ENCODE measurements at places on chromosomes 7 and 10.

GRCh38 chr10:13485623-13486022 is 43.2 kb downstream of the BEND7 start:
- no peak for DNase-seq

- DNase-seq = no peak
Observed at GRCh38 chr10:62266611-62267010, 2.0 kb downstream of the RTKN2 start.

- DNase-seq = no peak
Observed at GRCh38 chr10:73433538-73433867, at the start of gene MSS51. Gene MSS51 (minus strand): TSS chr10:73433561. CDS start chr10:73428284, 5,277 bp downstream.

DNA sequence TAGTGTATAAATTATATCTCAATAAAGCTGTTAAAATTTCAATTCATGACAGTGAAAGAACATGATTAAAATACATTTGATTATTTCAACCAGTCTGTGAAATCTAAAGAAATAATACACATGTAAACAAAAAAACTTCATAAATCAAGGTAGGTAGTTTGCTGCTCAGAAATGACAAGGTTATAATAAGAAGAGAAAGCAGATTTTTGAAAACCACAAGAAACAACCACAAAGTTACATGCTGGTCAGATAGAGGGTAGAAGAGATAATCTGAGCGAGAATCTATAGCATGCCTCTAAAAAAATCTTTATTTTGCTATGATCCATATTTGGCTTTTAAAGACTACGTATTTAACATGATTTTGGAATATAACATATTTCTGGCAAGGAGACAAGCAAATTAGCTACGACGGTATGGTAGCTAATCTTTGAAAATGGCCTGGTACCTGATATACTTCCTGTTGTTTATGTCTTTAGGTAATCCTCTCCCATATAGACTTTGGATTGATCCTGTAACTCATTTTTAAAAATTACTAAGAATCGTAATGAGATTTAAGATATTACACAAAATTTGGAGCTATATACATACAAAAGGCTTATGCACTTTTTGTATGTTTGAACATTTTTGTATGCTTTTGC is 23.5 kb upstream of the VCL start:
- DNase-seq = no peak

GRCh38 chr7:73841689-73842066 is 638 bp downstream of the METTL27 start:
- no peak for DNase-seq

- DNase-seq = peak; percentile 74
Observed at GRCh38 chr7:86939197-86939814, 120.1 kb downstream of the ELAPOR2 start.

DNA sequence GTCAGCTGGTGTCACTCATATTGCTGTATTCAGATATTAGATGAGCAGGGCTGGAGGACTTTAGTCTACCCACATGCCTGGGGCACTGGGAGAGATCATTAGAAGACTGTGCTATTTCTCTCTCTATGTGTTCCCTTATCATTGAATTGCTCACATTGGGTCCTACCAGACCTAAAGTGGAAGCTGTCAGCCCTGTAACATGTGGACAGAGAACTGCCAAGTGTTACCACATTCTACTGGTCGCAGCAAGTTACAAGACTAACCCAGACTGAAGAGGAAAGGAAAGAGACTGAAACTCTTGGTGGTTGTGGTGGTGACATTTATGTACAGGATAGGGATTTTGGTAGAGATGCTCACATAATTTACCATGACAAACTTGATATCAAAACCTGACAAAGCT is 627.1 kb upstream of the FZD8 start:
- DNase-seq = no peak

DNA sequence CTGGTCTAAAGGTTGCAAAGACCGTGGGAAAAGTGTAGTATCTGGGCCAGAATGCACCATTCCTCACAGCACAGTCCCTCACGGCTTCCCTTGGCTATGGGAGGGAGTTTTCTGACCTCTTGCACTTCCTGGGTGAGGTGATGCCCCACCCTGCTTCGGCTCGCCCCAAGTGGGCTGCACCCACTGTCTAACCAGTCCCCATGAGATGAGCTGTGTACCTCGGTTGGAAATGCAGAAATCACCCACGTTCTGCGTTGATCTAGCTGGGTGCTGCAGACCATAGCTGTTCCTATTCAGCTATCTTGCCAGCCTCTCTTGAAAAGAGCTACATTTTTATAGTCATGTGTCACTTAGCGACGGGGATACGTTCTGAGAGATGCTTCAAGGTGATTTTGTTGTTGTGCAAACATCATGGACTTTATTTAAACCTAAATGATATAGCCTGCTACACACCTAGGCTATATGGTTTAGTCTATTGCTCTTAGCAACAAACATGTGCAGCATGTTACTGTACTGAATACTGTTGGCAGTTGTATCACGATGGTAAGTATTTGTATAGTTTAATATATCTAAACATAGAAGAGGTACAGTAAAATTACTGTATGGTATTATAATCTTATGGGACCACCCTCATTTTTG is 120.0 kb downstream of the PPP1R9A start:
- no peak for DNase-seq

- DNase-seq = peak; percentile 31
Observed at GRCh38 chr10:95756809-95757684, 1.1 kb downstream of the ENTPD1 start.

- DNase-seq = peak; percentile 92
Observed at GRCh38 chr10:97648562-97649404, 8.3 kb downstream of the PI4K2A start.

- DNase-seq = peak; percentile 47
Observed at GRCh38 chr7:50273870-50274269, 30.6 kb upstream of the IKZF1 start.

DNA sequence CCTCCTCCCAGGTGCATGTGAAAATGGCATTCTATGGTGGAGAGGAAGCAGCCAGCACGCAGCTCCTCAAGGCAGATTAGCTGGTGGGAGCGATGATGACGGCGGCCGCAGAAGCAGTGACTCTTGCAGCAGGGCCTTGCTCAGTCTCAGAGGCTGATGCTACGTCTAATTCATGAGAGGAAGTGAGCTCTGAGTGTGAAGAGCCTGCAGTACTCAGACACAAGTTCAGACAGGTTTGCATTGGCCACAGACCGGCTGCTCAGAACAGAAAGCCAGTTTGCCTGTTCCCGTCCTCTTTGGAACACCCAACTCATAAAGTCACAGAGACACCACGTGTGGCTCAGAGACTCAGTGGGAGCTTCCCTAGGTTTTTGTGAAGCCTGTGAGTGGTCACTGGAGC is 136.5 kb downstream of the ADARB2 start:
- no peak for DNase-seq

DNA sequence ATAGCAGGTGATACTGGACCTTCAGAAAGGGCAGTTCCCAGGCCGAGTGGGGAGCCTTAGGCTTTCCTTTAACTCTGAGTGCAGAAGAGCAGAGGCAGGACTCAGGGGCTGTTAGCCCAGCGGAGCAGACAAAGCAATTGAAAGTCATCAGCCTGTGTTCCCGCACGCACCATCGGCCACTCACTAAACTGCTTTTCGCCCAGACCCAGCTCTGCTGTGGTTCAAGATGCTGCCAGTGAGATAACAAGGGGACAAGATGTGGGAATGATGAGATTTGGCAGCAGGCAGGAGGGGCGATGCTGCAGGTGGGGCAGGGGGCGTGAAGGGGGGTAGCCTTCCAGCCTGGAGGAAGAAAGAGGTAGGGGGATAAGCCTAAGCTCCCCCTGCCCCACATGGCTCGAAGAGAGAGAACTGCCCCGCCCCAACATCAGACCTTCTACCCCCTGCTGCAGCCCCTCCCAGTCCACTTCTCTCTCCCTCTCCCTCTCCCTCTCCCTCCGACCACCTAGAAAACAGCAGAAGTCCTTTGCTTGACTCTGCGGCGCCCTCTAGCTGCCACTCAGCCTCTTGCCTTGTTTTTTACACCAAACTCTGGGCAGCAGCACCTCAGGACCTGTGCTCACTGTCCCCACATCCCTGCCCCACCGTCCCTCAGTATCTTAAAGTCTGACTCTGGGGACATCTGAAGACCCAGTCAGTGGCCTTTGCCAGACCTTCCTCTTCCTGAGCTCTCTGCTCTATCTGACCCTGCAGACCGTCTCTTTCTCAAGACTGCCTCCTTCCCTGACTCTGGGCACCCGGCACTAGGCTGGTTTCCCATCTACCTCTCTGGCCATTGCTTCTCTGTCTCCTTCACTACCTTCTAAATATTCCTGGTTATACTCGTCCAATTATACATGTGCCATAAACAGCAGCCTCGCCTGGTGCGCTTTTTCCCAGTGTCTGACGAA is 110.5 kb downstream of the C10orf105 start:
- DNase-seq = peak; percentile 78

DNA sequence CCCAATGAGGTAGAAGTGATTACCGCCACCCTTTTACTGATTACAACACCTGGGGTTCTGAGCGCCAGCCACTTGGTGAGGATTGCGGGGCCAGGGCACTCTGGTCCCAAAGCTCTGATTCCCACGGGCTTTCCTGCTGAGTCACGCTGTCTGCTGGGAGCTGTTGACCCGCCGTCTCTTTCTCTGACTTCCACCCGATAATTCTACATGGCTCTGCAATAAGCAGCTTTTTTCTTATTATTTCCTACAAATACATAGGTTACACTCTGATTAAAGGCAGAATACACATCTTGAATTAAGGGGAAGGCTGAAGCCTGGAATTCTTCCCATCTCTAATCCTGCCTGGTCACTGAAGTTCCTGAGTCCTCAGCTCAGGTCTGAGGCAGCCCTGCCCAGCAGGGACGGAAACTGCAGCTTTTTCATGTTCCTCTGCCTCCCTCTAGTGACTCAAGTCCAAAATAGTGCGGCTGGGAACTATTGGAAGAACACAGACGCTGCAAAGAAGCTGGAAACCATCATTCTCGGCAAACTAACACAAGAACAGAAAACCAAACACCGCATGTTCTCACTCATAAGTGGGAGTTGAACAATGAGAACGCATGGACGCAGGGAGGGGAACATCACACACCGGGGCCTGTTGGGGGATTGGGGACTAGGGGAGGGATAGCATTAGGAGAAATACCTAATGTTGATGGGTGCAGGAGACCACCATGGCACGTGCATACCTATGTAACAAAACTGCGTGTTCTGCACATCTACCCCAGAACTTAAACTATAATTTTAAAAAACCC is 178.3 kb downstream of the PRKCQ start:
- DNase-seq = peak; percentile 93

GRCh38 chr10:126006906-126007305 is 110.5 kb downstream of the FANK1 start:
- DNase-seq = no peak

- no peak for DNase-seq
Observed at GRCh38 chr7:11436316-11436715, 395.7 kb downstream of the THSD7A start.

GRCh38 chr7:69360913-69361312 is 237.4 kb upstream of the AUTS2 start:
- no peak for DNase-seq

GRCh38 chr10:52654201-52654600 is 118.4 kb downstream of the MBL2 start:
- no peak for DNase-seq

DNA sequence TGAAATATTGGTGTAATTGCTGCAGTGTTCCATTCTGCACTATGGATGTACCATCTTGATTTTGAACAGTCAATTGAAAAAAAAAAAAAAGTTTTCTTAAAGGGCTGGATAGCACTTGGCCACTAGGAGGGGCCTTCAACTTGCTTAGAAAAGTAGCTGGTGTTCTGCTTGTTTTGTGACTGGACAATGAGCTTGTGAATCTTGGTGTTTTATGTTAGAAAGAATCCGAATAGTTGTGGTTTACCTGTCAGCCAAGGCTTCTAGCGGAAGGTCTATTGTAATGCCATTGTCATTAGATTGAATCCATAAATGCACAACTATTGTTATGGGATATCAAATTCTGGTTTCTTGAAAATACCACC is 77.1 kb downstream of the BMPER start:
- DNase-seq = no peak

DNA sequence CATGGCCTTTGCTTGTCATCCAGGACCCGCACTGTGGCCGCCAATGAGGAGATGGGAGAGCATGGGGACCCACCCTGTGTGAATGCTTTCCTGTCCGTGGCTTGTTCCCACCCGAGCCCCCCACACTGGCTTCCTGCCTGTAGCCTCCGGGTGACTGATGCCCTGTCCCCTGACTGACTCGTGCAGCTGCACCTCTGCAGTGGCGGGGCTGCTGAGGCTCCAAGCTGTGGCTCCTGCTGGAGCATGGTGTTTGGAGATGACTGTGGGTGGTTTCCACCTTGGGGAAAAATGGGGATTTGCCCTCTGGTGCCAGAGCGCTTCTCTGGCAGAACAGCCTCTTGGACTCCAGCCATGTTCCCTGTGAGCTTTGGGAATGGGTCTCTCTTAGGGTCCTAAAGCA is 2.1 kb downstream of the CAMK1D start:
- no peak for DNase-seq

- peak; percentile 45 for DNase-seq
Observed at GRCh38 chr10:104325436-104326435, 12.5 kb downstream of the ITPRIP start.

DNA sequence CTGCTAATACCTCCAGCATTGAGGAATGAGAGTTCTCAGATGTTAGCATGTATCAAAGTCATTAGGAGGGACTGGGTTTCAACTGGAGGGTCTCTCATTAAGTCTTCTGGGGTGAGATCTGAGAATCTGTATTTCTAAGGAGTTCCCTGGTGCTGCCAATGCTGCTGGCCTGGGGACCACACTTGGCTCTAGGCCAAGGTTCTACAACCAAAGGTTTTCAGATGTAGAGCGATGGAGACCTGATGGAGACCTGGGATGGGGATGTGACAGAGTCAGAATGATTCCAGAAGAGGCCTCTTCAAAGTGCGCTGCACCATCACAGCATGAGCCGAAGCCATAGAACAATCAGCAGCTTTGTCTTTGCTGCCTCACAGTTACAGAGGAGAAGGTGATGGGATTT is 27.2 kb downstream of the ST8SIA6 start:
- no peak for DNase-seq

DNA sequence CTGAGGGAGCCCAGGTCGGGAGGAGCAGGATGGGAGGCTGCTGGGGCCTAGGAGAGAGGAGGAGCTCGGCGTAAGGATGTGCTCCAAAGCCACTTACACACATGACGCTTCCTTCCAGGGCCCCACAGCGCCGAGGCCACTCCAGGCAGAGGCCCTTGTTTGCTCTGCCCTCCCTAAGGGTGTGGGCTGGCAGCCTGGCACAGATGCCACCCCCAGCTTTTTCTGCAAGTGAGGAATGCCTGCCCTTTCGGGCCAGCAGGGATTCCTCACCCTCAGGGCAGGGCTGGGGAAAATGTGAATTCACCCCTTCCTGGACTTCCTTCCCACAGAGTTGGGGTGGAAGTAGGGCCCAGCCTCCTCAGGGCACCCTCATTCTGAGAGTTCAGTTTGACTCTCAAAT is 5.6 kb upstream of the AQP1 start:
- no peak for DNase-seq

DNA sequence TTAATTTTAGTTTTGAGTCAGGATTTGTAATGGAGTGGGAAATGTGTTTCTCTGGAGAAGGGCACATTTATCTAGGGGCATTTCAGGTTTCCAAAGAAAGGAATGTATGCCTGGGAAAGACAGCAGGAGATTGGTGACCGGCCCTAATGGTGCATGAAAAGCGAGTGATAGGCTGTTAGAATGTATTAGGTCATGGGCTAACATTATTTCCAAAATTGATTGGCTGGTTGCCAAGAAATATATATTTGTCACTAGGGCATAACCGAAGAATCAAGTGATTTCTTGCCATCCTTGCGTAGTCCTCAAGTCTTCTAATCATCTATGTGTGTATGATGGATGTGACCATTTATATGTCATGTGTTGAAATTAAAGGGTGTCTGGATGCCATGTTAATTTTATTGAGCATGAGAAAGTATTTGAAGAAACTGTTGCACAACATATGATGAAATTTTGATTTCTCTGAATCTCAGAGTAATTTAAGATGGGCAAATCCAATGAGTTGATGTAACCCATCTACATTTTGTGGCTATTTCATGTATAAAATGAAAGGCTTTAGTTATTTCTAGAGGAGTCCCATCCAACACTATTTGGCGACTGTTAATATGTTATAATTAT is 248.4 kb downstream of the BMPER start:
- no peak for DNase-seq

Measured in suppressor macrophage treated with lipopolysaccharide for 4 hours (primary cell).